NCI-H82 (cell line): ENCODE measurements at places on chromosomes 5 and 9.

DNA sequence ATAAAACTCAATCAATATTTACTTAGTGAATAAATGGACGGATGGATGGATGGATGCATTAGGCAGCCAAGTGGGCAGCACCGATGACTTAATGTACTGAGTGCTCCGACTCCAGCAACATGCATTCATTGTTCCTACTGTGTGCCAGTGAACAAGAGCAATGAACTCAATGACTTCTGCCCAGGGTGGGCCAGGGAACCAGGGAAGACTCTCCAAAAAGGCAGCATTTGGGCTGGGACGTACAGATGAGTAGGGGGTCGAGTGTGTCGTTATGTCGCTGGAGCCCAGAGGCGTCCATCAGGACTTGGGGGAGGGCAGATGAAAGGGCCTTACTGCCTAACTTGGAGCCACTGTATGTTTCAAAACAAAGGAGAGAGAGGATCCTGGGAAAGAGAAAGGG lies 126.4 kb downstream of the KCNIP1 start:
- DNase-seq = no peak

DNA sequence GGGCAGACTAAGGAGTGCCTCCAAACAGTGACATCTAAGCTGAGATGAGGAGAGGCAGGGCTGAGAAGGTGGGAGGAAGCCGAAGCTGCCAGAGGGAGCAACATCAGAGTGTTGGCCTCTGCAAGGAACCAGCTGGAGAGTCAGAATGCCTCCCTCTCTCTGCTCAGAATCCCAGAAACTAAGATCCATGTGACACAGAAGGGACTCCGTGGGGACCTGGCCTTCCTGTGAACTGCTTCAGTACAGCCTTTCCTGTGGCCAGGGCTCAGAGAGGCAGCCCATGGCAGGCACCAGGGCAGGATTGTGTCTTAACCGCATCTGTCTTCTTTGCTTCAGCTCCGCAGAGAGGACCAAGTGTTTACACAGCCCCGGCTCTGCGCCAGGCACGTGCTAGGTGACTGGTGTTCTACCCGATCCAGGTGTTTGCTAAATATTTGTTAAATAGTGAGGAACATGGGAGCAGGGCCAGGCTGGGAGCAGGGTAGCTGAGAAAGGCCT lies 33.5 kb downstream of the KCNMB1 start:
- DNase-seq = no peak

DNA sequence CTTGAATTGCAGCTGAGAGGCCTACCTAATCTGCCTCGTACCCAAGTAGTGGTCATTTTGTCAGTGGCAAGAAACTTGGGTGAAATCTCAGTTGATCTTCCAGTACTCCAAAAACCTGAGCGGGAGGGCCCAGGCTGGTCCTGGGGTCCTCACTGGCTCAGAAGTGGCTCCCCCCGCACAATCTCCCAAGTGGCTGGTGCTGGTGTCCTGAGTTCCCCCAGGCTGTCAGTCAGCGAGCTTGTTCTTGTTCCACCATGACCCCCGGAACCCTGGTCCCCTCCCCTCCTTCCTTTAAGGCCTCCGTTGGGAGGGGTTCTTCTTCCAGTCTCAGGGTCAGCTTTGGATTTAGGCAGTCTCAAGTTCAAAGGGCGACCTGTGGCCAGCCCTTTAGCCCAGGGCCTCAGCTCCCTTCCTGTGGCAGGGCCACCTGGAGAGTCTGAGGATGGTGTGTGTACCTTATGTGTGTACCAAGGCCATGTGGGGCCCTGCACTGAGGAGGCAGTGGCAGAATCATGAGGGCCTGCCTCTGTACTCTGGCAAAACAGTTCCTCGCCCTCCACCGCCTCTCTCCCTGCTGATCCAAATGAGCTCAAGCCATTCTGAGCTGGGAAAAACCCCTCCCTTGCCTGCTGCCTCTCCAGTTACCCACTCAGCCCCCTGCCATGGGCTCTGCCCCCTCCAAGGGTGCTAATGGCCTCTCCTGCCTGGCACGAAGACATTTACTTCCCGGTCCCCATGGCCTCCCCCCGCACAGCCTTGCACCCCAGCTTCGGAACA lies 4.5 kb upstream of the DBN1 start:
- no peak for DNase-seq

DNA sequence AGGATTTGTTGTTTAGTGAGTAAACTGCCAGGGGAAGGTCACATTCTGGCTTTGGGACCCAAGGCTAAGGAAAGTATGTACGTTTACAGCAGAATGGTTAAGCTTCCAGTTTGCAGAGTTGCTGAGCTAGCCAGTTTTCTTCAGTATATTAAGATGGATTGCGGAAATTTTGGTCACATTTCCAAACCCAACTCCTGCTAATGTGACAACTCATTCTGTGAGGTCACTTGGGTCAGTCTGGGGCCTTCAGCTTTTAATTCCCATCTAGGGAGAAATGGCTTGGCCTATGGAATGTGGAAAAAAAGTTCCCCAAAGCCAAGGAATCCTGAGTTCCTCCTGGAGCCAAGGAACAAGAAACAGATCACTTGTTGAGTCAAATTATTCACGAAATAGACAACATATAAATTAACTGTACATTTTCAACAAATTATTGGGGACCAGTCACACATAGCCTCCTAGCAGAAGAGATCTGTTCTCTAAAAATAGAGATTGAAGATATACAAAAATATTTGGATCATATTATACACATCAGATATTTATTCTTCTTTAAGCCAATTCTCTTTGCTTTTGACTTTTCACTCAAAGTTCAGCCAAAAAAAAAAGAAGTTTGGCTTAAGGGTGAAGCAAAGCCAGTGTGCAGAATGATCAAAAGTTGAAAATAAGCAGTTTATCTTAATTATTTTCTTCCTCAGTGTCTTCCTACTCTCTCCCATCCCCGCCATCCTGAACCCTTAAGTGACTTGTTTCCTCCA lies 8.8 kb downstream of the KCNV2 start:
- DNase-seq = no peak

- DNase-seq = no peak
These were observed 100.2 kb upstream of the GNA14 start for GRCh38 chr9:77748214-77748772.

GRCh38 chr9:129385211-129385934 lies 207.3 kb upstream of the IER5L start:
- no peak for DNase-seq

GRCh38 chr5:122192497-122193496 lies 63.5 kb downstream of the ZNF474 start:
- peak; percentile 83 for DNase-seq

GRCh38 chr9:118529624-118530214 lies 825.5 kb downstream of the TLR4 start:
- DNase-seq = no peak

GRCh38 chr5:107514305-107514704 lies 156.4 kb downstream of the EFNA5 start:
- DNase-seq = no peak

DNA sequence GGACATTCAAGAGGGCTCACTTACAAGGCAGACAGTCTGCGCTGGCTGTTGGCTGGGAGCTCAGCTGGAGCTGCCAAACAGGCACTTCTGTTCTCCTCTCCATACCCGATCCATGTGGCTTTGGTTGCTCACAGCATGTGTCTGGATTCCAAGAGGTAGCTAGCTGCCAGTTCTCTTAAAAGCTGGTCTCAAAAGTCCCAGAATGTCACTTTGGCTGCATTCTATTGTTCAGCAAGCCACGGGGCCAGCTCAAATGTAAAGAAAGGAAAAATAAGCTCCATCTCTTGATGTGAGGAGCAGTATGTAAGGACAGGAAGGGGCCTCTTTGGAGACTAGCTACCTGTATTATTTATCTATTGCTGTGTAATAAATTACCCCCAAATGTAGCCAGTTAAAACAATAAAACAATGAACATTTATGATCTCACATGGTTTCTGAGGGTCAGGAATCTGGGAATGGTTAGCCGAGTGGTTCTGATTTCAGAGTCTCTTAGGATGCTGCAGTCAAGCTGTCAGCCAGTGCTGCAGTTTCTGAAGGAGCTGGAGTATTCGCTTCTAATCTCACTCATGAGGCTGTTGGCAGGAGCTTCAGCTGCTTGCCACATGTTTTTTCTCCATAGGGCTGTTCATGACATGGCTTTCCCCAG lies 112.7 kb upstream of the CLINT1 start:
- no peak for DNase-seq

- no peak for DNase-seq
These were observed 42.9 kb downstream of the GLRX start for GRCh38 chr5:95779611-95780010.

GRCh38 chr9:83313781-83314180 lies 224.4 kb downstream of the FRMD3 start:
- DNase-seq = no peak

GRCh38 chr5:81553567-81554212 lies 159.8 kb upstream of the ACOT12 start:
- DNase-seq = no peak

DNA sequence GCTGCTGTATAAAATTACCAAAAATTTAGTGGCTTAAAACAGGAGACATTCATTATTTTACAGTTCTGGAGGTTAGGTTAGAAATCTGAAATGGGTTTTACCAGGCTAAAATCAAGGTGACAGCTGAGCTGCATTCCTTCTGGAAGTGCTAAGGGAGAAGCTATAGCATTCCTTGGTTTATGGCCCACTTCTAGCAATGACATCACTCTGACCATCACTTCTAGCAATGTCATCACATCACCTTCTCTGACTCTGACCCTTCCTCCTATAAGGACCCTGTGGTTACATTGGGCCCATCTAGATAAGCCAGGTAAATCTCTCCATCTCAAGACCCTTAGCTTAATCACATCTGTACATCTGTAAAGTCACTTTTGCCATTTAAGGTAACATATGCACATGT lies 366.1 kb downstream of the EFNA5 start:
- no peak for DNase-seq

DNA sequence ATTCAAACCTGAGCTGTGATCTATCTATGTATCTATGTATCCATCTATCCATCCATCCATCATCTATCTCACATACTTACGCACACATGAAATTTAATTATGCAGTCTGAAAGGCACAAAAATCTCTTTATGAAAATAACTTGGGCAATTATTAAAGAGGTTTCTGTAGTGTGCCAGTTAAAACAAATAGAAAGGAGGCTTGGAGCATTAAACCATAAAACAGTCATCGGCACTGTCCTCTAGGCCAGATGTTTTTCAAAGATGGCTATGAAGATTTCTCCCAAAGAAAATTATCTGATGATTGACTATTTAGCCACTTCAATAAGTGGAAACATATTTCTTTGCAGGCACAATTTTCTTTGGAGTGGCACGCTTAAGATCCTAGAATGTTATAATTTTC lies 392.5 kb upstream of the RPS23 start:
- DNase-seq = no peak

DNA sequence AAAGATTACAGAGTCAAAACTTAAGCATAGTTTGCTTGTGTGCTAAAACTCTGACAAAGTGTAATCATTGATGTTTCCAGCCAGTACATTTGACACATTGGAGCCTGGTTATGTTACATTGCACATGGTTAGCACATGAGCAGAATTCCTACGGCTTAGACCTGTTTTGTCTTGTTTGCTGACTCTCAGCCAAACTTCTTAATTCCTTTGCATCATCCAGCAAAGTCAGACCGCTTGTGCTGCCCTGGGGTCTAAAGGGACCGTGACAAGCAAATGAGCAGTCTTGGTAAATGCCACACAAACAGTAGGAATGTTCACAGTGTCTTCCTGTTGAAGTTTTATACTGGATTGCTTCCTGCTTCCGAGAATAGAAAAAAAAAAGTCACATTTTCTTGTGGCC lies 72.0 kb upstream of the ENTREP1 start:
- DNase-seq = no peak

DNA sequence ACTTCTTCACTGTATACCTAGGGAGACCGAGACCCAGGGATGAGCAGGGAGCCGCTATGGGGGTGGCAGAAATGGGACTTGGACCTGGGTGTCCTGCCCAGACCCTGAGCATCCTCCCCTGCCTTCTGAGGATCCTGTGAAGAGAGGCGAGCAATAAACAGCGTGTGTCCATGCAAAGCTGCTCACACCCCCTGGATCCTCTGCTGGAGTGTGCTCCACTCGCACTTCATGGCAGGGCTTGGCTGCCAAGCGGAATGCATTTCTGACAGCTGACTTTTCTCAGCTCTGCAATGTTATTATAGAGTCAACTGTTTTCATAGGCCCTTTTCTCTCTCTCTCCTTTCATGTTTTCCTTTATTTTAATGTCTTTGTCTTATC lies 31.0 kb upstream of the ALDH1B1 start:
- no peak for DNase-seq

DNA sequence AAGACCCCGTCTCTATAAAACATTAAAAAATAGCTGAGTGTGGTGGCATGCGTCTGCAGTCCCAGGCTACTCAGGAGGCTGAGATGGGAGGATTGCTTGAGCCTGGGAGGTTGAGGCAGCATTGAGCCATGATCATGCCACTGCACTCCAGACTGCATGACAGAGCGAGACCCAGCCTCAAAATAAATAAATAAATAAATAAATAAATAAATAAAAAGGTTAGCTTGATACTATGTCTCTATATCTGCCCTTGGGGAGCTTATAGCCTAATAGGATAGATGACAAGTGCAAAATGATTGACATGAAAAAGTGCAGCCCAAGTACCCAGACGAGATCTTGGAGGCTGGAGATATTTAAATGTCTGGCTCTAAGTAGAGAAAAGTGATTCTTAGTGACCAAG lies 122.6 kb downstream of the PDE4D start:
- no peak for DNase-seq

DNA sequence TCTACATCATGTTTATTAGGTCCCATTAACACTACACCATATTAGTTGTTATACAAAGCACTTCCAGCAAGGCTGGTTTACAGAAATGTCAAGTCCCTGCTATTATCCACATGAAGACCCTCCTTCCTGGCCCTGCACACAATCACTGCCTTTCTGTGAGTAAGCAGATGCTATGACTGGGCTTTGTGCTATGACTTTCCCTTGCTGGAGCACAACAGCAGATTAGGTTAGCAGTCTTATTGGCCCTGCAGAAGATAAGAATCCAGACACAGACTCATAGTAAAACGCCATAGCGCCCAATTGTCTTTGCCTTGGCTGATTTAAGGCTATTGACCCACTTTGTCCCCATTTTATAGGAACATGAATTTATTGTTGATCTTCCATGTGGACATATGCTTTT lies 228.9 kb upstream of the ACTBL2 start:
- DNase-seq = no peak

DNA sequence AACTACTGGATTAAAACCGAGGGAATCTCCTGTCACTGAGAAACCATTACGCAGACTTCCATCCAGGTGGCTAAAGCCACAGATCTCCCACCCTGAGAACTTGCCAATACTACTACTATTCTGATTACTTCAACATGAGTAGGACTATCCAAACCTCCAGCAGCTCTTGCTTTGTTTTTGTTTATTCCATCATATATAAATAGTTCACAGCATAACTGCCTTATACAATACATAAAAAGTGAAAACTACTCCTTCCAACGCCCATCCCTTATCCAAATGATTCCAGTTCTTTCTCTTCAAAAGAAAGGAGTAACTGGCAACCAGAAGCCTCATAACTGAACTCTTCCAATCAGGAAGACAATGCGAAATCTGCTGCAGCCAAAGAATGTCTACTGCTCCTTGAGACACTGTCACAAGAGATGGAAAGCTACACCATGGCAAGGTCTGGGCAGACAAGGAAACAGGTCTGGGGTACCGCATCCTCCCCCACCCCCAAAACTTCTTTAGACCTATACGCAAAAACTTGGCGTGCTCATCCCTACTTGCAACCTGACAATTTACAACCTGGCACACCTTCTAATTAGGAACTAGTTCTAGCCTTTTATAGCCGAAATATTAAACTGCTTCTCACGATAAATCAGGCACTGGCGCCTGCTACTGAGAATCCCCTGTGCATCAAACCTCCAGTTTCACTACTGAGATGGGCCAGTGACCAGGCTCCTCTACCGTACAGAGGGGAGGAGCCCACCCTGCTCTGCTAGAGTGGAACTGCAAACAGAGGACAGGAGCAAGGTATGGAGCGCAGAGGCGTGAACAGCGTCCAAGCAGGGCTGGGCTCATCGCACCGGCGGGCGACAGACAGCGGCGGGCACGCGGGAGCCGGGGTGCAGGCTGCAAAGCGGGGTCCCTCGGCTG lies 986 bp downstream of the PLPP1 start:
- DNase-seq = peak; percentile 64
